ENCODE measurements at places on chromosomes 11 and 22. TPM values are rescaled to one million over a fixed set of nuclear protein-coding genes. Genes with fewer than 3 reads are reported as not detected.

The ANKK1 gene
- total RNA-seq = 3.4 TPM

The RHOD gene
- total RNA-seq = 30.5 TPM

- no peak for DNase-seq
These were observed 222.6 kb upstream of the PITPNB start for GRCh38 chr22:28141614-28142013.

DNA sequence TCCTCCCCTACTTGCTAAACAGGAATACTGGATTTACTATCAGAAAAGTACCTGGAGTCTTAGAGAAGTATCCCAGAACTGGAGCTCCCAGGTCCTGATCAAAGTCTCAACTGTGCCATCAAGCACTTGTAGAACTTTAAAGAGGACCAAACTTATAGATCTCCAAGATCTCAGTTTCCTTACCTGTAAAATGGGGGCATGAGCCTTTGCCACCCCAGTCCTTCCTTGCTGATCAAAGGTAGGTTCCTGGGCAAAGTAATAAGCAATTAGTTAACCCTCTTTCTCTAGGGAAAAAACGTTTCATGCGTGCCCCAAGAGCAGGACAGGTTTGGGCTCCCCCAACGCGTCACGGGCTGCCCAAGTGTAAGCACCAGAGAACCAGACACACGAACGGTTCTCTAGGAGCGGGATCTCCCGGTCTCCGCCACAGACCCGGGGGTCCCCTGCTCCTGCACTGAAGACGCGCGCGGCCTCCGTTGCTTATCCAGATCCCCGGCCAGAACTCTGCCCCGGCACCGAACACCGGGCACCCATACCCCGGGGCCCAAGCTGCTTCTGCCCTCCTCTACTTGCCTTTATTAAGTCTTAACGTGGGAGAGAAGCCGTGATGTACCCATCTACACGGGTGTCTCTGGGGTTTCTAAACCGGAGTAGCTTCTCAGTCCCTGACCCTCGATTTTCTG is 505 bp downstream of the ZNF214 start:
- DNase-seq = no peak

- no peak for DNase-seq
These were observed 174.0 kb upstream of the MTMR2 start for GRCh38 chr11:96097844-96098421.
